ENCODE measurements at places on chromosomes 1 and 21.

- DNase-seq, result no peak
Measured at GRCh38 chr1:231383159-231383860, 38.8 kb downstream of the EGLN1 start.

DNA sequence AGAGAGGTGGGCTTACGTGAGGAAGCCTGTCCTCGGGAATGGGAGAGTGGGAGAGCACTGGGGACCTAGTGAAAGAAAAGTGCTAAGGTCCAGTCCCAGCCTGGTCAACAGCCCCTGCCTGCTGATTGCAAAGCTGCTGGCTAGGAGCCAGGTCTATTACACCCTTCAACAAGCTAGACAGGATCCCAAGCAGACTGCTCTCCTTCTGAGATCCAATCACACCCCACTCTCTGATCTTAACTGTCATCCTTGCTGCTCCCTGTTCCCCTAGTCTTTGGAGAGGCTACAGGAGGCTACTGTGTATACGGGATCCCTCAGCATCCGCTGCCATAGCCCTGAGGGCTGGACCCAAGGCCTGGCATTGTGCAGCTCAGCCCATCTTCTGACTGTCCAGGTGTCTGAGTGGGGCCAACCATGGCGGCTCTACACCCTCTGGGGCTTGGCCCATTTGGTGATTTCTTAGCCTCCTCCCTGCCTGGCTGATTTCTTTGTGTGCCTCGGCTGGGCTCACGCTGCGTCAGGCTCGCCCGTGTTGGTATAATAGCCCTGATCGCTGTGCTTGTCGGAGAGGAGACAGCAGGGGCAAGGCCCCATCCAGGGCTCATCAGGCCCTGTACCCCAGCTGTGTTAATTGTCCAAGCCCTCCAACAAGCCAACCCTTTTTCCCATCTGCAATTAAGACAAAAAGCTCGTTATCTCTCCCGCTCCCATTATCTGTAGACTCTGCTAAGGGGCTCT, 43.9 kb downstream of the NAV1 start:
- no peak for DNase-seq

DNA sequence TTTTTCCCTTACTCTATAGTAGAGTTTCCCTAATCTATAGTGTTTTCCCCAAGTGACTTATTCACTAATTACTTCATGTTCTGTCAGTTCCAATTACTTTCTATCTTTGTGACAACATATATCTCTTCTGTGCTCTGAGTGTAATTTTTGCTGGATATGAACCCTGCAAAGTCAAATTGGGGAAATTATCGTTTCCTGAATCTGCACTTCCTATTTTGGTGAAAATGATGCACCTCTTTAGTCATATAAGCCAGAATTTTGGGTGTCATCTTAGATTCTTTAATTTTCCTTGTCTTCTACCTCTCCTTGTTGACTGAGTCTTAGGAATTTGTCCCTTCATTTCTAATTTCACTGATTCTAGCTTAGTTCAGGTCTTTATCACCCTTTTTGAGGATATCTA, 33.4 kb upstream of the PRKACB start:
- no peak for DNase-seq

DNA sequence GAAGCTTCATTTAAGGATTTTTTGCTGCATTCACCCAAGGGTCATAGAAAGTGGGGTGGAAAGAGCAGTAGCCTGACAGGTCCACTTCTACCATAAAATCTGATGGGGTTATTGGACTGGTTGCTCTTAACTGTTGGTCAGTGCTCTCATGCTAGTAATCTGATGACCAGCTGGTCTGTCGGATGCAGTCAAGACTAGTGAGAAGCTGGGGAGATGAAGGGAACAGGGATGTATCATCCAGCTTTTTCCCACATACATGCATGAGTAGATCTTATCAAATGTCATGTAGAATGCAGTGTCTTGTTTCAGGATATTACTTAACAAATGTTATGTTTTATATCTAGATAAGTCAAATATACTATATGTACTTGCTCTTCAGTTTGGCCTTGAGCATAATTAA, 11.1 kb downstream of the ATP1B1 start:
- no peak for DNase-seq

GRCh38 chr1:223048026-223048425, 95.0 kb downstream of the TLR5 start:
- no peak for DNase-seq

GRCh38 chr1:17204546-17205440, at the start of gene PADI1:
PADI1 (plus strand) TSS chr1:17205128; CDS start chr1:17205218, 90 bp downstream.
- DNase-seq, result no peak

- peak; percentile 66 for DNase-seq
Measured at GRCh38 chr1:199859491-199859933, 168.0 kb upstream of the NR5A2 start.

DNA sequence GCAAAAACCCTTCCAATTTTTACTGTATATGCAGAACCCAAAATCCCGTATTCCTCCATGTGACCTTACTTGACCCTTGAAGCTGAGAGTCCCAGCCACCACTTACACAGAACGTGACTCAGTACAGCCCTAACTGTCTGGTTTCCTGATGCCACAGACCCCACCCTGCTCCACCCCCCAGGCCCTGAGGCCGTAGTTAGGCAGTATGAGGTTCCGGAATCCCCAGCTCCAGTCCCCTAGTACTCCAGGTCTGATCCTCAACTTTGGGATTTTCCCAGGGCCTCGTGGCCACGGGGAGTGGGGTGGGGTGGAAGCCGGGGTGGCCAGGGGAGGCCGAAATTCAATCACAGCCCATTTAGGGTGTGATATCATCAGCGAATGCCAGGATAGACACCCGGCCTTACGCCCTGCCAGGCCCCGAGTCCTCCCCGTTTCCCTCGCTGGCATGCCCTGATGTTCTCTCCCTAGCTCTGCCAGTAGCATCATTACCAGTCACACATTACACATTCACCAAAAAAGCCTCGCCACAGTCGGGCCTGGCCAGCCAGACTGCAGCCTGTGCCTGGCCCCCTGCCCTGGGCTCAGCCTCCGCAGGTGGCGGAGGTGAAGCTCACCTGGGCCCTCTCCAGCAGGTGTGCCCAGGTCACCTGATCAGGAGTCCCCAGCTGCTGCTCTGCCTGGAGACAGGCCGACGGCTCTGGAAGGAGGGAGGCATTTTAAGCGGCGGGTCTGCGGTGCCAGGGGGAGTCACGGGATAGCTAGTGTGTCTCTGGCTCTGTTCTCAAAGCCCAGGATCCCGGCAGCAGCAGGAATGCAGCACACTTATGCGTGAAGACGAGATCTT, 70.8 kb downstream of the SCCPDH start:
- DNase-seq, result no peak

DNA sequence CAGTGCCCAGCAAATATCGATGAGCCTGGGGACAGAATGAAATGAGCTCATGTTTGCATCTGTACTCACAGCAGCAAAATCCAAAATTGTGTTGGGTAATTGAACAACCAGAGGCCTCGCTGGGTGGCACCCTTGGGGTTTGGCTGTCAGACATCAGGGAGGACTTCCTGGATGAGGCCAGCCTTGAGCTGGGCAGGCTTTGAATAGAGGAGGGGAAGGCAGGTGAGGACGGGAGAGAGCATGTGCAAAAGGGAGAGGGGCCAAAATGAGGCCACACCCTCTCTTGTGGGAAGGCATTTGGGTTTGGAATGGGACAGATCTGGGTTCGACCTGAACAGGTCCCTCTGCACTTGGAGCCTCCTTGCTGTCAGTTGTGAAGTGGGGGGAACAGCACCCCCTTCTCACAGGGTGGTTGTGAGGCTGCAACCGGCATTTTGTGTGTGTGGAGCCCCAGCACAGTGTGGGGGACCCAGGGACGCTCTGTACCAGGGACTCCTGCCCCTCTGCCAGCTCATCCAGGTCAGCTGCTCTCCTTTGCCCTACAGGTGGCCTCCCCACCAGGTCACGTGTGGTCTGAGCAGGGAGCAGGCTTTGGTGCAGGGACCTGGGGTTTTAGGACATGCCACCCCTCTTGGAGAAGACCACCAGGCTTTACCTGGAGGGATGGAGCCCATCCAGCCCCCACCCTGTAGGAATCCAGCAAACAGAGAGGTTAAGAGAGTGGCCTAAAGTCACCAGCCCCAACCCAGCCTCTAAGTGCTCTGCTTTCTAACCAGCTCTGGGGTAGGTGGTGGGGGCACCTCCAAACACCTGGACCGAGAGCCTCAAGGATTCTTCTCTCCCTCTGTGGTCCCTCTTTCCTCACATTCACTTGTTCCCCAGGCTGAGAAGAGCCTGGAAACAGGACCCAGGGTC, 521.8 kb downstream of the PTPRU start:
- DNase-seq, result no peak

- DNase-seq, result no peak
Measured at GRCh38 chr1:39926343-39926793, 24.7 kb upstream of the MYCL start.

GRCh38 chr1:153081736-153082135, 10.3 kb upstream of the SPRR2B start:
- DNase-seq, result no peak

- DNase-seq, result no peak
Measured at GRCh38 chr1:151887028-151887427, 22.3 kb downstream of the THEM4 start.

- no peak for DNase-seq
Measured at GRCh38 chr1:3942416-3943122, 42.5 kb upstream of the C1orf174 start.

GRCh38 chr1:235455823-235456222, 48.4 kb downstream of the B3GALNT2 start:
- DNase-seq, result no peak

DNA sequence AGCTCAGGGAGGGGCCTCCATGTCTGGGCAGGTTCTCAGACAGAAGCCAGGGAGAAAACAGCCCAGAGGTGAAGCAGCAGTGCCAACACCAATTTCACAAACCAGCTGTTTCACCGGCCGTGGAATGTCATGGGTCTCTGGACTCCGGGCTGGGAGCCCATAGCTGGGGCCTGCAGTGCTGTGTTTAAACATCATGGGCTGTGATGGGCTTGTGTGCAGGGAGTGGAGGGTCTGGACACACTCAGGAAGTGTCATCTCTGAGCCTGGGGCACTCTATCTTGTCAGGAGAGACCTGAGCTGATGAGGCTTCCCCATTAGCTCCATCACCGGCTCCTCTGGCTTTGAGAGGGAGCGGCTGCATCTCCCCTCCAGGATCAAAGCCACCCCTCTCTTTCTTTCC, 173.6 kb upstream of the IGSF21 start:
- no peak for DNase-seq

- no peak for DNase-seq
Measured at GRCh38 chr1:38586993-38587646, 272.5 kb downstream of the RRAGC start.

- DNase-seq, result peak; percentile 29
Measured at GRCh38 chr1:55316502-55316901, 101.3 kb upstream of the USP24 start.

DNA sequence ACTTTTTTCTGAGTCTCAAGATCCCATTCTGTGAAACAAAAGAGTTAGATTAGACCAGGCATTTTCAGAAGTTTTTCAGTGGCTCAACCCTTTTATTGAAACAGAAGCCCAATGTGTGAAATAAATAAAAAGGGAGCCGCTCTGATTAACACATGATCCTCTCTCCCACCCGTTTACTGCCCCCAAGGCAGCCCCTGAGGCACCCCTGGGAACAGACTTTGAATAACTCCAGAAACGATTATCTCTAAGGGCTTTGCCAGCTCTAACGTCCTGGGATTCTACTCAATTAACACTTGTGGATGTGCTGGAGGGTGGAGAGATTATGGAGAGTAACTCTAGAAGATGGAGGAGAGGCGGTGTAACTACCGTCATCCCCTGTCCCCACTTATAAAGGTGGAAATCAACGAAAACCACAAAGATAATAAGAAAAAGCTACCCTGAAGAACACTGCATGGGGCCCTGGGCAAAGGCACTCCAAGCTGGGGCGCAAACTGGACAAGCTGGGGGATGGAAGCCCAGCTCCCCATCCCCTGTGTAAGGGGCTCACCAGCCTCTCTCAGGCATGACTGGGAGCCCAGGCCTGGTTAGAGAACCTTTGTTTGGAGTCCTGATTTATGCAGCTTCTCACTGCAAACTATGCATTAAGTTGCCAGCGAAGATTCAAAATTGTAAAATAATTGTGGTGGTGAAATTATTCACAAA, 39.0 kb upstream of the GRIK3 start:
- no peak for DNase-seq

- DNase-seq, result no peak
Measured at GRCh38 chr1:173861731-173862145, 6.1 kb downstream of the GAS5 start.

DNA sequence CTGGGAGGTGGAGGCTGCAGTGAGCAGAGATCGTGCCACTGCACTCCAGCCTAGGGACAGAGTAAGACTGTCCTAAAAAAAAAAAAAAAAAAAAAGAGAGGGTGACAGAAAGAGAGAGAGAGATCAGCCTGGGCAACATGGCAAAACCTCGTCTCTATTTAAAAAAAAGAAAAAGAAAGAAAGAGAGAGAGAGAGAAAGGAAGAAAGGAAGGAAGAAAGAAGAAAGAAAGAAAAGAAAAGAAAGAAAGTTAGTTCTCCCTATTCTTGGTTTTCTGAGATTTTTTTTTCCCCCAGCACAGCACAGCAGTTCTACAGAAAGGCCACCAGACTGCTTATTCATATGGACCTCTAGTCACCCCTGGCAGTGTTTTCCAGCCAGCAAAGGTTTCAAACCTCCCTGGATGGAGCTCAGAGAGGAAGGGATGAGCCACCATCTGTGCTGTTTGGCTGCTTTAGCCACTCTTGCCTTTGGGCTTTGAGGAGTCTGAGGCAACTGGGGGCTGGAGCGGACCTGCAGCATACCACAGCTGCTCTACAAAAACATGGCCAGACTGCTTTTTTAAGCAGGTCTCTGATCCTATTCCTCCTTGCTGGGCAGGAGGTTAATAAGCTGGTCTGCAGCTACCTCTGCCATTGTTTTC, 10.6 kb downstream of the S100A6 start:
- DNase-seq, result no peak

DNA sequence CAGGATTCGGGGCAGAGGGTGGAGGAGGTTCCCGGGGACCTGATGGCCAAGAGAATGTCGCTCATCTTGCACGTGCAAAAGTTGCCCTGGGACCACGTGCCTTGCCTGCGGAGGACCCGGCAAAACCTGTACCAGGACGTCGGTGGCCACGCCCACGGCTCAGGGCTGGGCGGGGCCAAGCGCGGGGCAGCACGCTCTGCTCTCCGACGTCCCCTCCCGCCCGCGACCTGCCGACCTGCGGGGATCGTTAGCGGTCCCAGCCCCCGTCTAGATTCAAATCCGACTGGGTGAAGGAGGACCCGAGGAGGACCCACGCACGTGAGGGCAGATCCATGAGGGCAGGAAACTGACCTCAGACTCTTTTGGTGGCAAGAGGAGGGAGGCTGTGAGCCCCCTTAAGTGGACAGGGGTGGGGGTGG, at the start of gene C1orf167:
C1orf167 (plus strand) TSS at position 206 of the 419 bp plus-strand sequence. CDS start 2,208 bp downstream, outside the sequence.
- no peak for DNase-seq

DNA sequence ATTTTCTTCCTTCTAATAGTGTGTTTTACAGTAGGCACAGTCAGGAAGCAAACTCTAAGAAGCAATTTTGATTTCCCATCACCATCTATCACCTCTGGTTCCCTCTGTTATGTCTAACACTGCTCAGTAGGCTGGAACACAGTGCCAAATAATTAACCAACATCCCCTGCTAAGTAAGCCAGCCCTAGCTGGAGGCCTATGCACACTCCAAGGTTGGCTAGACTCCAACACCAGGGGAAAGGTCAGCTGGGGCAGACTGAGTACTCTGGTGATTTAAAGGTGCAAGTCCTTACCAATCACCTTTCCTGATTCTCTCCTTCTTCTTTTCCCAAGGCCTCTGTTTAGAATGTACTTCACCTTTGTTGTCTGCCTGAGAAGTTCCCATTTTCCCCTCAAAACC, 46.5 kb upstream of the BEND5 start:
- no peak for DNase-seq

Measured in muscle of back (tissue), 13 donors.